CD14-positive monocyte (primary cell): ENCODE measurements at places on chromosomes 11 and 22.

DNA sequence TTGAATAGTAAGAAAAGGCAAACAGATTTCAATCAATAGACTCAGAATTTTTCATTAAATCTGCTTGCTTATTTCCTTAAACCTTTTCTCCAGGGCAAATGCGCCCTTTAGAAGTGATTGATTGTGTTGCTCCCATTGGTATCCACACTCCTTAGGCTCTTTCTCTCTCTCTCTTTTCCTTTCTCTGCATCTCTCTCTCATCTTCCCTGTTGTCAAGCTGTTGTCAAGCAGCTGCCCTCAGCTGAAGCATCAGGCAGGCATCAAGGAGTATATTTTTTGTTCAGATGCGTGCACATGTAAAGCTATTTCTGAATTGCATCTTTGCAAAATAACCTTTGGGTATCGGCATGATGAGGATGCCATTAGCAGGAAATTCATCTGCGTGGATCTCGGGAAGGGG lies 107.2 kb upstream of the PLET1 start:
- no peak for DNase-seq

DNA sequence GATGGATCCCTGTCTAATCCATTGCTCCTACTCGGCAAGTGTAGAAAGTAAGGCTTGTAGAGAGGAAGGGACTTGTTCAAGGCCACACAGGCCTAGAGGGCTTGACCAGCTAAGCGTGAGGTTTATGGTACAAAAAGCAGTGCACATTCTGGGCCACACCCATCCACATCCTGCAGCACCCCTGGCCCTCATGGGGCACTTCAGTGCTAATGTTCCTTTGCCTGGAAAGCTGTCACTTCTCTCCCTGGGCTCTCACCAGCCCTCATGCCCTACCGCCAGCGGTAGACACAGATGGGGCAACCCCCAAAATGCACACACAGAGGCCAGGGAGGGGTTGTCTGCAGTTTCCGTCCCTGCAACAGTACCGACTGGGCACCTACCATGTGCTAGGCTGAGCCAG lies 7.1 kb upstream of the MGAT3 start:
- no peak for DNase-seq

DNA sequence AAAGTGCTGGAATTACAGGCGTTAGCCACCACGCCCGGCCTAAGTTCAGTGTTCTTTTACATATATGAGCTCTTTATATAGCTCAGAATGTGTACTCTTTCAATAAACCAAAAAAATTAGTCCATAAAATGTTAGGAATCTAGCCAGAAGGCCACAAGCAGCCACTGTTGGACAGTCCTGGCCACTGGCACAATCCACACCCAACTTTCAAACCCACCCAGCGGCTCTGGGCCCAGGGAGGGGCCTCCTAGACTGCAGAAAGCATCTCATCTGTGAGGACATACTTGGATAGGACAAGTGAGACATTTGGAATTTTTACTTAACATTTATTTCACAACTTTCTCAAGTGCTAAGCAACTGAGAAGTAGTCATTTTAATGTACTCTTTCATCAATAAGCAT lies 6.4 kb downstream of the PACSIN2 start:
- no peak for DNase-seq

- no peak for DNase-seq
These were observed 626 bp downstream of the KRTAP5-7 start for GRCh38 chr11:71527576-71528210.

- no peak for DNase-seq
These were observed 296.1 kb downstream of the RAB38 start for GRCh38 chr11:87879118-87879517.

GRCh38 chr11:113440816-113441215 lies 34.4 kb downstream of the DRD2 start:
- DNase-seq: no peak

GRCh38 chr11:118609380-118610224 lies 2.2 kb downstream of the PHLDB1 start:
- no peak for DNase-seq

GRCh38 chr22:43288807-43289420 lies 54.3 kb downstream of the SCUBE1 start:
- DNase-seq: no peak

- no peak for DNase-seq
These were observed 3.1 kb downstream of the FXYD2 start for GRCh38 chr11:117821431-117821830.

- DNase-seq: no peak
These were observed 255 bp upstream of the SYNGR1 start for GRCh38 chr22:39349506-39349966.

- DNase-seq: no peak
These were observed 38.2 kb downstream of the ADAMTS8 start for GRCh38 chr11:130390071-130390758.

DNA sequence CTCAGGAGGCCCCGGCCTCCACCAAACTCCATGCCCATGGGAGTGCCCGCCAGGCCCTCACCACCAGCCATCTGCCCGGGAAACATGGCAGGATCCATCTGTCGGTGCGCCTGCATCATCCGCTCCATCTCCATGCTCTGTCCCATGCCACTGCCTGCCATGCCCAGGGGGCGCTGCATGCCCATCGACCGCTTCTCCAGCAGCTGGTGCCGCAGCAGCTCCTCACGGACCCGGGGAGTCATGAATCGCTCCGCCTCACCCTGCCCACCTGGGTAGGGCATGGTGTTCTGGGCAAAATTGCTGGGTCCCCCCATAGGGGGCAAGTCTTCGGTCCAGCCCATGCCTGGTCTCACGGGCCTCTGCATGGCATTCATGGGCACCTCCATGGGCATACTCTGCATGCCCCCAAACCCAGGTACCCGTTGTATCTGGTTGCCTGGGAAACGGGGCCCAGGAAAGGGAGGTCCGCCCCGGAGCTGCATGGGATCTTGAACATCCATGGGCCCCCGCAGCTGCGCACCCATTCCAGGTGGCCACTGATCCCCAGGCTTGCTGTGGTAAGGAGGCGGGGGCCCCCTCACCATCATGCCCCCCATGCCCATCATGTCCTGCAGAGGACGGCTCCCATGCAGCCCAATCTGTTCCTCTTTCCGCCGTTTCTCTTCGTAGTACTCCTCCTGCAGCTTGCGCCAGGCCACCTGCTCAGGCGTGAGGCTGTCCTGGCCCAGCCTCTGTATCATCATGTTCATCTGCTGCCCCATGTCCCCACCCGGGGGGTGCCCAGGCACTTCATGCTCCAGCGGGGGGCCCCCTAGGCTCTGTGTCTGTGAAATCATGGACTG lies 18.0 kb downstream of the CXCR5 start:
- DNase-seq: no peak

- no peak for DNase-seq
These were observed 9.3 kb downstream of the PRDM11 start for GRCh38 chr11:45155627-45156180.

GRCh38 chr11:12526789-12527188 lies 147.4 kb upstream of the TEAD1 start:
- no peak for DNase-seq

DNA sequence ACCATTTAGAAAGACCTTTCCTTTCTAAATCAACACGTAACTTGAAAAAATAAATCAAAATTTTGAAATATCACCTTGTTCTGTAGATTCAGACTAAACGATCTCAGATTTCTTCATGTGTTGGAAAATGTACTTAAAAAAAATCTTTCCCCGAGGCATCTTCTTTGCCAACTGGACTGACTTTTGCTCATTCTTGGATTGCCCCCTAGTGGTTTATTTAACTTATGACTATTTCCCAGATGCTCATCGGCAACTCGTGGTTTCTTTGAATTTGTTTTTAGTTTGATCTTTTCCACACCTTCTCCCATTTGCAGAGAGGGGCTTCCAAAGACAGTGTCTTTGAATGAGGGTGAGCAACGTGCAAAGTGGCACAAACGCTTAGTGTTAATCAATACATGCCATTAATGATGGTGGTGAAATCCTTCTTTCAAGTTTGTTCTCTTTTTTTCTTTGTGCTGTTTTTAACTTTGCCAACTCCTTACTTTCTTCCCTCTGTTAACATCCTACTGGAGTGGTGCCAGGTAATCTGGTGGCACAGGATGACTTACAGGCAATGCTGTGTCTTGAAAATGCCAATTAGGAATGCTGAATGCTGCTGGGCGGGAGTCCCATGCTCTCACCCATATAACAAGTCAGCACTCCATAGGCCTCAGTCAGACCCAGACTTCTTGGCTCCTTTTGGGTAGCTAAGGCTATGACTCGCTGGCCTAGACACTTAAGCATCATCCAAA lies 18.3 kb downstream of the PRSS23 start:
- no peak for DNase-seq

- DNase-seq: no peak
These were observed 52.4 kb upstream of the INCENP start for GRCh38 chr11:62071408-62071807.
